NCI-H774 (cell line): ENCODE measurements at places on chromosomes 1 and 21.

GRCh38 chr1:62180639-62181038 is 14.0 kb upstream of the L1TD1 start:
- DNase-seq = no peak

- DNase-seq = no peak
These were observed 82.4 kb downstream of the ABCA4 start for GRCh38 chr1:94038511-94038910.

GRCh38 chr1:55670331-55671082 is 455.3 kb upstream of the USP24 start:
- no peak for DNase-seq

GRCh38 chr1:10688409-10688786 is 108.0 kb downstream of the CASZ1 start:
- DNase-seq = no peak

DNA sequence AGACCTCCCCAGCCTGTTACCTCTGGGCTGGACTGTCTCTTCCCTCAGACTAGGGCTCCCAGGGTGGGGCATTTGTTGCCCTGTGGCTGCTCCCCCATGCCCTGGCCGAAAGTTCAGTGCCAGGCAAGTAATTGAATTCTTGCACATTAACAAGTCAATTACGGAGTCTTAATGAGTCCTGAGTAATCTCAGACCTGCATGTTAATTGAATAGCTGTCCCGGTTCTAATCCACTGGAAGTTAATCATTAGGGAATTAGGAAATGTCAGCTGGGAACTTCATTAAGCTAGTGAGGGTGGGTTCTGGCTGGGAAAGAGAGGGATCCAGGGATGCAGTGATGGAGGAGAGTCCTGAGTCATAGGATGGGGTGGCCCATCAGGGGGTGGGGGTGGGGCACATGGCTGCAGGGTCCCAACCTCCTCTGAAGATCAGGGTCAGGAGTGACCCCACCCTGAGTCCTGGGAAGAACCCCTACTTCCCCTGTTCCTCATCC is 47.1 kb upstream of the CSF3R start:
- no peak for DNase-seq

DNA sequence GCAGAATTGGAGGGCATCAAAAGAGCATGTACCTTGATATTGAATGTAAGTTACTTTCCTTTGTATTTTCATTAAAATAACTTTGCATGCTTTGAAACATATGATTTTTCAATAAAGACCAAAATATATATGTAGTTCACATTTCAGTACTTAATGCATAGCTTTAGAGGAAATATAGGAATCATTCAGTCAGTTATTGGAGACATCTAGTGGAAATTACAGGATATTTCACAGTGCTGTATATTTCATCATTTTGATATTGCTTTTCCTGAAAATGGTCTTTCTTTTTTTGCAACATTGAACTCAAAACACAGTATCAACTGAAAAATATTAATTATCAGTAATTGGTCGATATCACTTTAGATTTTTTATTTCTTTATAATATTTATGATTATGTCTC is 375.8 kb downstream of the NCAM2 start:
- no peak for DNase-seq
